ENCODE measurements at places on chromosomes 6 and 20.

DNA sequence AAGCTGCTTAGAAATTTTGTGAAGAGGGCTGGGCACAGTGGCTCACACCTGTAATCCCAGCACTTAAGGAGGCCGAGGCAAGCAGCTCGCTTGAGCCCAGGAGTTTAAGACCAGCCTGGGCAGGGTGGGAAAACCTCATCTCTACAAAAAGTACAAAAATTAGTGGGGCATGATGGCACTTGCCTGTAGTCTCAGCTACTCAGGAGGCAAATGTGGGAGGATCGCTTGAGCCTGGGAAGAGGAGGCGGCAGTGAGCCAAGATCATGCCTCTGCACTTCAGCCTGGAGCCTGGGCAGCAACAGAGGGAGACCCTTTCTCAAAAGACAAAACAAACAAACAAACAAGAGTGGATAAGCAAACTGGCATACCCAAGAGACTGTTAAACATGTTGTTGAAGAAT, 308.3 kb upstream of the ADGRB3 start:
- DNase-seq = no peak

- no peak for DNase-seq
These were observed 534.7 kb upstream of the JARID2 start for GRCh38 chr6:14711056-14711703.

DNA sequence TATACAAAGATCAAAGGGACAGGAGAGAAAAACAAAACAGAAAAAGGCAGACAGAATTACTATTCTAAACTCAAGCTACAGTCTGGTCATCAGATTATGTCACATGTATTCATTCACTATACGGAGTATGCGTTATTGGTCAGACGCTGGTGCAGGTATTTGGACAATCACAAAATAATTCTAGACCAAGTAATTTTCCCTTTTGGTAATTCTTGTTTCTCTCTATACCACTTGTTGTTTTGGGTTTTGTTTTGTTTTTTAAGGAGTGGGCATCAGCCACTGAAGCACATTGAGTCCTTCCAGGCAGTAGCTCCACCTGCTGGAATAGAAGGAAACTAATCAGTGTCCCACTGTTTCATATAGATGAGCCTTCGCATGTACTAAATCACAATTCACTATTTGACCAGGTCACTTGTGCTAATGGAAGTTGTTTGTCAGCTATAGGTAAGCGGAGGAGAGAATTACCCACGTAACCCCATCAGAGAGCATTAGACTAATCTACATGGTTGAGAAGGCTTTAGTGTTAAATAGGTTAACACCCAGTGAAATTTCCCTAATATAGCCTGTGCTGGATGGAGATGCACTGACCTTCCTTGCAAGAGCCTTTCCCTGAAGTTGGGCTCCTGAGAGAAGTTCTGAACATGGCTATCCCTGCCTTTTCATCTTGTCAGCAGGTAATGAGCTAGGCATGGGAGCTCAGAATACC, 77.9 kb downstream of the TNFAIP3 start:
- no peak for DNase-seq

DNA sequence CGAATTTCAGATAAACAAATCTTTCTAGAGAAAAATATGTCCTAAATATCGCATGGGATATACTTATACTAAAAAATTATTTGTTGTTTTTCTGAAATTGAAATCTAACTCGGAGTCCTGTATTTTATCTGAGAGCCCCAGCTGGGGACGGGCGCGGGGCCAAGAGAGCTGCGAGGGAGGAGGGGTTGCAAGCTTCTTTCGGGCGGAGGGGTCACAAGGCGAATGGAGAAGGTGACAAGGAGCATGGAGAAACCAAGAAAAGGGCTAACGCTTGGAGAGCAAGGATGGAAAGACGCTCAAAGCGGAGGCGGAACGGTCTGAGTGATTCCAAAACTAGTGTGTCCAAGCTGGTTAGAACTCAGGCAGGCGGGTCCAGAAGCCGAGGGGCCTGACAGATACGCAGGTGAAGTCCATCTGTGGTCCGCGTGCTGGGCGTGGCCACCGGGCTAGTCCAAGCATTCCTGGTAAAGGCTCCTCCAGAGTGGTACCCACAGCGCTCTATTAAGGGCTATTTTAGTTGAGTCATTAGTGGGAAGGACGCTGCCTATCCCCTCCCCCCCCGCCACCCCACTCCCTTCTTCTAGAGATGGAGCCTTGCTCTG, 41.5 kb upstream of the ZNFX1 start:
- peak; percentile 39 for DNase-seq

DNA sequence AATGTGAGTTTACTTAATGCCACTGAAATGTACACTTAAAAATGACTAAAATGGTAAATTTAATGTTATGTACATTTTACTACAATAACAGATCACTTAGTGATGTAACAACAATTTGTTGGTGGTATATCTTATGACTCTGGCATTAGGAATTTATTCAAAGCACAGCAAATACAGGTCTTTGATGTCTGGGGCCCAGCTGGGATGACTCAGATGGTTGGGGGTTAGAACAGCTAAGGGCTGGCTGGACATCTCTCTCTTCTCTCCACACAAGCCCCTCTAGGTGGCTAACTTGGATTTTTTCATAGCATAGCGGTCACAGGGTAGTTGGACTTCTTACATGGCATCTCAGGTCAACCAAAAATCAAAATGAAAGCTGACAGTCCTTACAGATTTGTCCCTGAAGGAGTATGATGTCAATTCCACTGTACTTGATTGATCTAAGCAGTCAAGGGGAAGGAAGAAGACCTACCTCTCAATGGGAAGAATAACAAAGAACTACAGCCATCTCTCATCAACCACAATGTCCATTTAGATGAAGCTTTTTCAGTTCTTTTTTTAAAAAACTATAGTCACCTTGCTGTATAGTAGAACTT, 37.5 kb upstream of the LCA5 start:
- DNase-seq = no peak

DNA sequence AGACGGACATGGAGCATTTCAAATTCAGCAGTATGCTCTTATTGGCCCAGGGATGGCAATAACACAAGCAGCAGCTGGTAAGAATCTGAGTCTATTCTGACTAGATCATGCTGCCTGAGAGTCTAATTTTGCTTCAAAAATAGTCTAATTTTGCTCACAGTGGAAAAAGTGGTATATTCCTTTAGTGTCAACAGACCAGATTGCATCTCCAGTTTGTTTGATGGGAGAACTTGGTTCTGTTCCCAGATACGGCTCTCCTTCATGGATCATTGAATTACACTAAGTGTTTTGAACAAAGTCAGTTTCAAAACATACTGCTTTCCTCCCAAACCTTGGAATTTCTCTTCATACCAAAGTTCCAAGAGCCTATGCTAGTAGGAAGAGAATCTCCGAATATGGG, 586.1 kb downstream of the RNF144B start:
- DNase-seq = no peak

- peak; percentile 48 for DNase-seq
These were observed 32.5 kb downstream of the MUC22 start for GRCh38 chr6:31042806-31043205.

DNA sequence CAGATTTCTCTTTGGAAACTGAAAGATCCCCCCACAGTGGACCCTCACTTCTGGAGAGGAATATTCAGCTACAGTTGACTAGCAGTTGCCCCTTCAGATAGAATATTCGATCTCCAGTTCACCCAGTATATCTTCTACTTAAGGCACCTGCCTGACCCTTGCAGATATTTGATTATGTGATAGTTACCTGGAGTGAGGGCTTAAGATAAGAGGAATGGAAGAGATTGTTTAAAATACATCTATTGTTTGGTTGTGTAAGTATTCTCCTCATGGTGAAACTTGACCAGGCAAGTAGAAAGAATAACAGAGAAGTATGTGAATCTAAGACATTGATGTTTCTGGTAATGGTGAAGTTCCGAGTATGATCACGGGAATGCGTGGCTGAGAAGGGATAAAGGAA, 1.6 kb upstream of the ZCCHC3 start:
- DNase-seq = no peak

DNA sequence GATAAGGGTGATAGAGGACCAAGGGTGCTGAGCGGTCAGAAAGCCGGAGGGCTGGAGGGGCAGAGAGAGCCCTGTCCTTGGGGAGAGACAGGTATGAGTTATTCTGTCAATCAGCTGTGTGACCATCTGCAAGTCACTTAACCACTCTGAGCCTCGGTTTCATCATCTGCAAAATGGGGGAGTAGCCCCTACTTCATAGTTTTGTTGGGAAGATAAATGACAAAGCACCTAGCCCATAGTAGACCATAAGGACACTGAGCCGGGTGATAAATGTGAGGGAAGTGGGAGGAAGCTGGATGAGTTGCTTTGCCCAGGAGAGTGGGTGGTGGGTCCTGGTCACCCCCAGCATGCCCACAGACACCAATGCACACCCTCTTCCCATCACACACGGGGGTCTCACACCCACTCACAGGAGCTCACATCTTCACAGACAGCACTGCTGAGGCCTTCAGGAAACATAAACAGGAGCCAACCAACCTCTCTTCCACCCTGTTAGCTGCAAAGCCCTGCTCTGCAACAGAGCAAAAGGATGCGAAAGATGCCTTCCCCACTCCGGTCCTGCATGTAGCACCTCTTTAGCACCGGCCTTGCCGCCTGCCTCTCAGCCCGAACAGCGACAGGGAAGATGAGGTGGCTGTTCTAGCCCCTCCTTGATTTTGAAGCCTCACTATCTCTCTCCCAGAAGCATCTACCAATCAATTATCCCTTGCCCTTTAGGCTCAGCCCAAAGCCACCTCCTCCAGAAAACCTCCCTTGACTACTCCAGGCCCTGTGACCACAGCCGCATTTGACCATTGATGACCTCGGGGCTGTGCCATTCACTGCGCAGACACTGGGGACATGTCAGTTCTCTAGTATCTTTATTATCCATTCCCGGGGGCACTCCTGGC, 18.9 kb downstream of the SPDEF start:
- no peak for DNase-seq

DNA sequence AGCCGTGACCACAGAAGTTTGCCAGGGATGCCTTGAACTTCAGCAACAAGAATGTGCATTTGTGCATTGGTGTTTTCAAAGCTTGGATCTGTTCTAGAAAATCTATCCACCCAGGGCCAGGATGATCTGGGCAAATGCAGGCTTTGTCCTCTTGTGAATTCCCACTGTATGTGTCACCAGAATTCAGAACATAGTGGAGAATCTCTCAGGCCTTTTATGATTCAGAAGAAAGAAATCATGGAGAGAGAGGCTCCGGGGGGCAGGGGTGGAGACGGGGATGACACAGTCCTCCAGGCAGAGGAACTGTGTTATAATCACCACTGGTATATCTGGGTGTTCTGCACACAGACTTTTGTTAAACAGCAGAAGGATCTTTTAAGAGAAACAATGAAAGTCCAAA, 304.1 kb downstream of the CDH4 start:
- DNase-seq = no peak

GRCh38 chr6:148441454-148441911, 98.8 kb downstream of the SASH1 start:
- DNase-seq = no peak

DNA sequence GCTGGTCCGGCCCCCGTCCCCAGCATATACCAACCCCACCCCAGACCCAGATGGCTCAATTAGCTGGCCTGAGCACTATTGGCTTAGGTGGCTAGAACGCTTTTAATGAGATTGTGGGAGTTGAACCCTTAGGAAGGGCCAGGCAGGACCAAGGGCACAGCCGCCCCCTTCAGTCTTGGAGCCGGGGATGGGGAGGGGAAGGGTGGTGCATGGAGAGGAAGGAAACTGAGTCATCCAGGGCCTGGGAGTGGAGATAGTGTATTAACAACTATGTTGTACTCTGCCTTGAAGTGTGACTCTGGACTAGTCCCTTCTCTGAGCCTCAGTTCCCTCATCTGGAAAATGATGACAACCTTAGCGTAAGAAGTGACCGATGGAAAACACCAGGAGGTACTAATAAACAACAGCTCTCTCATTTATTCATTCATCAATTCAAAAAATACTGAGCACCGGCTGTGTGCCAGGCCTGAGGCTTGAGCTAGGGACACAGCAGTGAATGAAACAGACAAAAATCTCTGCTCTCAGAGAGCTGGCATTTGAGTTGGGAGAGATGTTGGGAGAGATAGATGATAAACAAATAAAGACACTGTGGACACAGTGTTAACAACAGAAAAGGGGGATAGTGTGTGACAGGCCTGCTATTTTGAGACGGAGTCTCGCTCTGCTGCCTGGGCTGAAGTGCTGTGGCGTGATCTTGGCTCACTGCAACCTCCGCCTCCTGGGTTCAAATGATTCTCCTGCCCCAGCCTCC, 11.5 kb downstream of the PEDS1 start:
- no peak for DNase-seq

GRCh38 chr6:6505111-6505510, 83.4 kb upstream of the LY86 start:
- DNase-seq = no peak

GRCh38 chr6:18530201-18530600, 143.1 kb downstream of the RNF144B start:
- no peak for DNase-seq

GRCh38 chr20:36604952-36605398, 604 bp upstream of the RAB5IF start:
- DNase-seq = peak; percentile 50

- no peak for DNase-seq
These were observed 1.7 kb downstream of the RANBP9 start for GRCh38 chr6:13709689-13710551.

- DNase-seq = no peak
These were observed 38.9 kb upstream of the LAMP5 start for GRCh38 chr20:9475456-9475855.

GRCh38 chr6:44096612-44097011, 30.6 kb downstream of the MRPL14 start:
- DNase-seq = peak; percentile 76

- DNase-seq = peak; percentile 87
These were observed 2.0 kb downstream of the CEBPB start for GRCh38 chr20:50192364-50193198.

- DNase-seq = no peak
These were observed 97.7 kb downstream of the BTBD9 start for GRCh38 chr6:38542031-38542430.

DNA sequence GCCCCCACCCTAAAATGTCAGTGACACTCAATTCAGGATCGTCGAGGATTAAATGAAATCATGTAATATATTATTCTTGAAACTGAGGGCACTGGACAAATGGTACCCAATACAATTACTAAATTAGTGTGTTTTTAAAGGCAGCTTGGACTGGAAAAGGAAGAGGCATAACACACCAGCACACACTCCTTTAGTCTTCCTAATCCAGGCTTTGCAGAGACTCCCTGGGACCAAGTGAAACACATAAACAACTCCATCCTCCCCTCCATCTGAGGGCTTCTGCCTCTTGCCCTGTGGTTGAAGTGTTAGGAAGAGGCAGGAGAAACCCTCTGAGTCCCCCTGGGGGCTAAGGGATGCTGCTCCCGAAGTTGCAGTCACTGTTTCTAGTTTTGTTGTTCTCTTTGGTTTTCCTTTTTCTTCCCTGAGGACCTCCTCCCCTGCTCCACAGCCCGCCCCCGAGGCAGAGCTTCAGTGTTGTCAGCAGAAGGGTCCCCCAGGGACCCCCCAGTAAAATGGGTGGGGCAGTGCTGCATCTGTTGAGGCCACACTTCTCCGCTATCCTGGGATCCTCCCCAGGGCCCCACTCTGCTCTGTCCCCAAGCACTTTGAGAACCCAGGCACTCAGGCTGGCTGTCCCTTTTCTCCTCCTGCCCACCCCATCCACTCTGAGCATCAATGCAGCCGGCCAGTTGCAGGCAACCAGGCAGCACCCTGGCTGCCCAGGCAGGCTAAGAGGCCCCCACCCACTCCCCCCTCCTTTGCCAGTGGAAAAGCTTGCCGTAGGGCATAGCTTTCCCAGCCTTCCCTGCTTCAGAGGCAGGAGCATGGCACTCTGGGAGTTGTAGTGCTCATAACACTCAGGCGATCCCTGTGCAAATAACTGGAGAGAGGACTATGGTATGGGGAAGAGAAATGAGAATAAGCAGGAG, 5.9 kb downstream of the TMEM63B start:
- DNase-seq = peak; percentile 66
